ENCODE measurements at places on chromosomes 2 and 18.

- H3K36me3 ChIP-seq, result no peaks in the 10 kb centered on the region
- H3K27me3 ChIP-seq, result peaks cover 30% of the 10 kb centered on the region
- peak overlapping the region; percentile 82 for H3K4me3 ChIP-seq
- H3K4me1 ChIP-seq, result peaks cover 8% of the 10 kb centered on the region
Measured at GRCh38 chr2:66573821-66574233, 138.9 kb downstream of the MEIS1 start.

GRCh38 chr2:217822296-217823252, 180.2 kb downstream of the TNS1 start:
- no peaks in the 10 kb centered on the region for H3K27me3 ChIP-seq
- H3K36me3 ChIP-seq, result no peaks in the 10 kb centered on the region
- DNase-seq, result peak; percentile 40
- H3K4me1 ChIP-seq, result no peaks in the 10 kb centered on the region
- H3K4me3 ChIP-seq, result no peak overlapping the region

GRCh38 chr2:158776231-158776630, 18.9 kb upstream of the DAPL1 start:
- no peak overlapping the region for H3K27ac ChIP-seq
- no peaks in the 10 kb centered on the region for H3K27me3 ChIP-seq
- no peaks in the 10 kb centered on the region for H3K36me3 ChIP-seq

DNA sequence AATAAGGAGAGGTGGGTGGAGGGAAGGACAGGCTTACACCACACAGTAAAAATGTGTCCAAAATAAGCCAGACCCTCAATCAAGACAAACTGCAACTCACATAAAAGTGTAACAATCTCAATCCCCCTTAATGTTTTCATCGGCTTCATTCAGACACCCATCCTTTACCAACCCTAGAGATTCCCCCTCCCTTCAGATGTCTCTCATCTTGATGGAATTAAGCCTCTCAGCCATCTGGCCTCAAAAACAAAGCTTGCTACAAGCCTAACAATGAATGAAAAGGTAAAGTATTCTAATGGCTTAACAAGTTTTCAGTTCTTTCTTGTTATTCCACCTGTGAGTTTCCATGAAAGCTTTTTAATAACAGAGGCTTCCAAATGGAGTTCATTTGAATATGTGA, 5.2 kb downstream of the RTTN start:
- no peaks in the 10 kb centered on the region for H3K4me1 ChIP-seq
- no peak for DNase-seq
- no peaks in the 10 kb centered on the region for H3K27me3 ChIP-seq

GRCh38 chr2:127619877-127620705, 25.9 kb upstream of the GPR17 start:
- no peak overlapping the region for H3K27ac ChIP-seq
- no peak overlapping the region for H3K4me3 ChIP-seq
- H3K4me1 ChIP-seq, result no peaks in the 10 kb centered on the region

- H3K4me3 ChIP-seq, result no peak overlapping the region
- H3K36me3 ChIP-seq, result no peaks in the 10 kb centered on the region
- H3K27ac ChIP-seq, result no peak overlapping the region
Measured at GRCh38 chr18:48053881-48054816, 123.7 kb upstream of the SMAD2 start.

DNA sequence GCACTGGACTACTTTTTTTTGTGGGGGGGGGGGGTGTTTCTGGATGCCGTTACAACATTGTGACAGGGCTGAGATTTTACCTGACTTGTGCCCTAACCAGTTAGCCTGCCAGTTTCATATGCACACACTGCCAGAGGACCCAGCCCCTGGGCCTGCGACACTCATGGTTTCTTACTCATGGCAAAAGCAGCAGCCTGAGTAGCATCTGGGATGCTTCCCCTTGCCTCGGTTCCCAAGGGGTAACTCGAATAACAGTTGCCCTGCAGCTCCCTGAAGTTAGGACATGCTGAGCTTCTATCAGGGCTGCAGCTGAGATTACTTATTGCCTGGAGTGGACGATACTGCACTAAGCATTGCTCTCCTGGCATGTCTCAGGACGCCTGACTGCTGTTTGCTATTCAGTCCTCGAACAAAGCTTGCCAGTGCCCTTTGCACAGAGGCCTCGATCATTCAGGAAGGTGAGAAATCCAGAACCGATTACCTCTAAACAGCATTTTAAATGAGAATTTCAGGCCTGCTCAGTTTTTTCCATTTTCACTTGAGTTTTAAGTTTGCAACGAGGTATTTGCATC, 47.9 kb downstream of the TRPM8 start:
- no peak overlapping the region for H3K27ac ChIP-seq
- H3K36me3 ChIP-seq, result no peaks in the 10 kb centered on the region
- no peaks in the 10 kb centered on the region for H3K27me3 ChIP-seq
- H3K4me3 ChIP-seq, result no peak overlapping the region
- DNase-seq, result no peak
- H3K4me1 ChIP-seq, result no peaks in the 10 kb centered on the region

DNA sequence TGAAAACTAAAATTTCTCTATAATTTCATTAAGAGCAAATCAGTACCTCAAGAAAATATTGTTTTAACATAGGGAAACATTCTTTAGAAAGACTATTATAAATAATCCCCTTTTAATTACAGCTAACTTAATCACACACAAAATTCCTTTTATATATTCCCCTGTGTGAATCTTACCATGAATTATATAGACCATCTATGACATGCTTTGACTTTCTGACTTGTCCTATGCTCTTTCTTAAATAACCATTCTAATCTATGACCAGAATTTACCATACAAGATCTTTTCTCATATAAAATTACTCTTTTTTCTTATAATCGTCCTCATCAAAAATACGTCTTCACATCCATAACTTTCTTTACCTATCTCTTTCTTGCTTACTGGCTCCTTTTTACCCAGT, 824.2 kb upstream of the FAM98A start:
- no peak overlapping the region for H3K4me3 ChIP-seq
- no peak overlapping the region for H3K27ac ChIP-seq
- H3K36me3 ChIP-seq, result peaks cover 57% of the 10 kb centered on the region
- H3K27me3 ChIP-seq, result no peaks in the 10 kb centered on the region
- H3K4me1 ChIP-seq, result no peaks in the 10 kb centered on the region

- no peak overlapping the region for H3K27ac ChIP-seq
- no peaks in the 10 kb centered on the region for H3K4me1 ChIP-seq
- peaks cover 9% of the 10 kb centered on the region for H3K36me3 ChIP-seq
Measured at GRCh38 chr2:195659114-195659513, 2.1 kb downstream of the SLC39A10 start.

- no peaks in the 10 kb centered on the region for H3K36me3 ChIP-seq
- H3K27ac ChIP-seq, result no peak overlapping the region
- H3K4me3 ChIP-seq, result no peak overlapping the region
- no peak for DNase-seq
- H3K27me3 ChIP-seq, result no peaks in the 10 kb centered on the region
Measured at GRCh38 chr2:174442546-174443510, 44.0 kb downstream of the GPR155 start.

DNA sequence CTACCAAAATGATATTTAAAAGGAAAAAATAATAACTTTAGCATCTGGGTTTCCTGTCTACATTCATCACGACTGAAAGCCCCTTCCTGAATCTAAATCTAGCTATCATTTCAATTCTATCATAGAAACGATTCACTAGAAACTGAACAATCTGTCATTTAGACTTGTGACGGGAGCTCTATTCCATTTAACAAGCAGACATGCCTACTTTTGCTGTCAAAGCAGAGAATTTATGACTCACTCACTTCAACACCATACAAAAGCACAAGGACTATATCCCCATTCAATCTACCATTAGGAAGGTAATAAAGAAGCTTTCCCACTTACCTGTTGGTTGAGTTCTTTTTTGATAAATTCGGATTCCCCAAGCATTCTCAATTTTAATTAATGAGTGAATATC, 1072.3 kb downstream of the LRP1B start:
- H3K36me3 ChIP-seq, result no peaks in the 10 kb centered on the region
- H3K27me3 ChIP-seq, result no peaks in the 10 kb centered on the region
- DNase-seq, result no peak
- no peak overlapping the region for H3K4me3 ChIP-seq

DNA sequence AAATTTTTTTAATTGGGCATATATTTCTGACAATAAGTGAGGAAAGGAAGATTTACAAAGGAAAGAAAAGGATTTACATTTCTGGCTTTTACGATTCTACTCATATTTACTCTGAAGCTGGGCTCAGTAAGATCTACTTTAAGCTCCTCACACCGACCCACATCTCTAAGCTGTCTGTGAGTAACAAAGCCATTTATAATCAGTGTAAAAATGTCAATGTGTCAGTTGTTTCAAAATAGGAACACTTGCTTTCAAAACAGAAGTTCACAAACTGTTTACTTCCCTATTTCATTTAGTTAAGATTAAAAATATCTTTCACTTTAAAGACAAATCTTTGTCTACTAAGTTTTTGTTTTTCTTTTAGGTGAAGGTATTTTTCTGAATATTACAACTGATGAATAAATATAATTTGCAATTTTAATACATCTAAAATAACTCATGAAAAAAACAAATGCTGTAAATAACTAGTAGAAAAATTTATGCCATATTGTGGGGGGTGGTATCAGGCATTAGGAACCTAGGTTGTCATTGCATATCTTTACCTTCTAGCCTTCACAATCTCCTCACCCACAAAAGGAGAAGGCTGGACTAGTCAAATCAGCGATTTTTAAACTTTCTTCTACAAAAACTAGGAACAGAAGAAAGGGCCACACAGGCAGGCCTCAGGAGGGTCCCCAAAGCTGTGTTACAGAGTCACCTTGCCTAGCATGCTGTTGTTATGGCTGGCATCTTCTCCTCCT, 64.5 kb downstream of the TMEM131 start:
- no peak overlapping the region for H3K4me3 ChIP-seq
- H3K27ac ChIP-seq, result no peak overlapping the region
- H3K36me3 ChIP-seq, result no peaks in the 10 kb centered on the region
- H3K4me1 ChIP-seq, result no peaks in the 10 kb centered on the region
- no peak for DNase-seq
- no peaks in the 10 kb centered on the region for H3K27me3 ChIP-seq

- DNase-seq, result peak; percentile 72
- no peak overlapping the region for H3K4me3 ChIP-seq
- no peaks in the 10 kb centered on the region for H3K27me3 ChIP-seq
- no peaks in the 10 kb centered on the region for H3K36me3 ChIP-seq
Measured at GRCh38 chr2:217993817-217994463, 8.9 kb downstream of the TNS1 start.

DNA sequence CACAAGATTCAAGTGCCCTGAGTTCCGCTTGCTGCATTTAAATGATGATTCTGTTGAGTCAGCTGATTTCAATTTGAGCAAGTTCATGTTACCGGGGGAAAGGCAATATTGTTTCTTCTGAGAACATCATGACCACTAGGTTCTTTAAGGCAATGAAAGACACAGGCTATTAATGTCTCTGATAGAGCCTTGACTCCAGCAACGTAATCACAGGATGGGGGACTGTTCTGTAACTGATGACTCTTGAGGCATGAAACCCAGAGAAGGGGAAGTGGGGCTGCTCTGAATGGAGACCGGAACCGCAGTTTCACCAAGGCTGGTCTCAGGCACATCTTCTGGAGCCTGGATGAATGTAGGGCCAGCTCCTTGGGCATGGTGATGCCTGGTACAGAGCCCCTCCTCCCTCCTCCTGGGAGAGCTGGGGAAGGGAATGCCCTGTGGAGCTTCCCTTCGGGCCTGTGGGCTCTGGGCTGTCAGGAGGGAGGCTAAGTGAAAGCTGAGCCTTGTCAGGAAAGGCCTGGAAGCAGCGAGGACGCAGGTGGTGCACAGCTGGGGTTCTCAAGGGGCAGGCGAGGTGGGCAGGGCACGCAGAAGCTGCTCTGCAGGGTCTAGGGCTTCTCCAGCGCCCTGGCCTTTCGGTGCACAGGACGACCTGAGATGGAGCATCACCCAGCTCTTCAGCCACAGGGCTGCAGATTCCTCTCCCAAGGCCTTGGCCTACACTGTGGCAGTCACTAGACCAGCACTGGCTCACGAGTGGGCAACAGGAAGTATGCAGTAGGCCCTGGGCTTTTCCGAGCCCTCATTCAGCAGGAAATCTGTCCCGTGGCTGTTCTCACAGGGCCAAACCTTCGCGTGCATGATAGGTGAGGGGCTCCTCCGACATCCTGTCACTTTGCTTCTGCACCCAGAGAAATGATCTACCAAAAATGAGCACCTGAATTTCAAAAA, 36.6 kb upstream of the PRLH start:
- no peaks in the 10 kb centered on the region for H3K27me3 ChIP-seq
- no peak overlapping the region for H3K4me3 ChIP-seq
- no peaks in the 10 kb centered on the region for H3K4me1 ChIP-seq
- H3K36me3 ChIP-seq, result no peaks in the 10 kb centered on the region

DNA sequence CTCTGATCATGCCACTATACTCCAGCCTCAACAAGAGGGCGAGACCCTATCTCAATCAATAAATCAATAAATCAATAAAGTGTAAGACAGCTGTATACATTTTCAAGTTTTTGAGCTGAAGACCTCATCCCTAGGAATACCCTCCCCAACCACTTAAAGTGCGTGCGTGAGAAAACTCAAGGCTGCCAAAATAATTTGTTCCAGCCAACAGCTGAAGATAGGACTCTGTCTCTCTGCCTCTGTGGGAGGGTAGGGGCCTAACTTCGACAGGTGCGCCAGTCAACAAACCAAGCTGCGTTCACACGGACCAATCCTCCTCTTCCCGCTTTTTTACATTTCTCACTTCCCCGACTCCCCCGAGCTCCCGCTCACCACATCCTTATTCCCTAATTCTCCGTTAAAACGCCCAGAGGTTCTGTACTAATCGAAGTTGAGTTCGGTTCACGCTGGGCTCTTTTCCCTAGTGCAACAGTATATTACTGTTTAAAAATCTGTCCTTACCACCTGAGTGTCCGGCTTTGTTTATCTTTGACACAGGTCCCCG, 618 bp downstream of the POLR2D start:
- no peaks in the 10 kb centered on the region for H3K27me3 ChIP-seq
- H3K27ac ChIP-seq, result no peak overlapping the region
- peak overlapping the region; percentile 96 for H3K4me3 ChIP-seq
- no peak for DNase-seq
- peaks cover 24% of the 10 kb centered on the region for H3K36me3 ChIP-seq
- H3K4me1 ChIP-seq, result no peaks in the 10 kb centered on the region

- no peaks in the 10 kb centered on the region for H3K36me3 ChIP-seq
- H3K4me3 ChIP-seq, result no peak overlapping the region
- DNase-seq, result no peak
- H3K4me1 ChIP-seq, result no peaks in the 10 kb centered on the region
Measured at GRCh38 chr2:229431327-229431954, 160.4 kb upstream of the PID1 start.

DNA sequence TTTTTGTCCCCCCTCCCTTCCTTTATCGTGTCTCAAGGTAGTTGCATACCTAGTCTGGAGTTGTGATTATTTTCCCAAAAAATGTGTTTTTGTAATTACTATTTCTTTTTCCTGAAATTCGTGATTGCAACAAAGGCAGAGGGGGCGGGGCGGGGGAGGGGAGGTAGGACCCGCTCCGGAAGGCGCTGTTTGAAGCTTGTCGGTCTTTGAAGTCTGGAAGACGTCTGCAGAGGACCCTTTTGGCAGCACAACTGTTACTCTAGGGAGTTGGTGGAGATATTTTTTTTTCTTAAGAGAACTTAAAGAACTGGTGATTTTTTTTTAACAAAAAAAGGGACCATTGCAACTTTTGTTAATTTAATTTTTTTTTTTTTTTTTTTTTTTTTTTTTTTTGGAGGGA, 2.1 kb downstream of the SOX11 start:
- no peaks in the 10 kb centered on the region for H3K4me1 ChIP-seq
- peaks cover 4% of the 10 kb centered on the region for H3K36me3 ChIP-seq
- DNase-seq, result no peak
- H3K4me3 ChIP-seq, result peak overlapping the region; percentile 97

Measured in H9 (cell line).